CD4-positive, CD25-positive, alpha-beta regulatory T cell (primary cell): ENCODE measurements at places on chromosomes 13 and 19. TPM values are rescaled to one million over a fixed set of nuclear protein-coding genes. Genes with fewer than 3 reads are reported as not detected.

- DNase-seq = no peak
- H3K27me3 ChIP-seq = no peaks in the 10 kb centered on the region
- no peaks in the 10 kb centered on the region for H3K36me3 ChIP-seq
- no peak overlapping the region for H3K27ac ChIP-seq
- no peak overlapping the region for H3K4me3 ChIP-seq
Measured at GRCh38 chr13:39886336-39886735, 230.9 kb downstream of the COG6 start.

GRCh38 chr13:38566519-38566918 is 120.4 kb upstream of the FREM2 start:
- DNase-seq = no peak
- no peak overlapping the region for H3K27ac ChIP-seq
- no peaks in the 10 kb centered on the region for H3K4me1 ChIP-seq
- no peaks in the 10 kb centered on the region for H3K27me3 ChIP-seq
- no peak overlapping the region for H3K4me3 ChIP-seq

The C19orf81 gene
- not detected for total RNA-seq

The MPV17L2 gene
- 5.5 TPM for total RNA-seq

DNA sequence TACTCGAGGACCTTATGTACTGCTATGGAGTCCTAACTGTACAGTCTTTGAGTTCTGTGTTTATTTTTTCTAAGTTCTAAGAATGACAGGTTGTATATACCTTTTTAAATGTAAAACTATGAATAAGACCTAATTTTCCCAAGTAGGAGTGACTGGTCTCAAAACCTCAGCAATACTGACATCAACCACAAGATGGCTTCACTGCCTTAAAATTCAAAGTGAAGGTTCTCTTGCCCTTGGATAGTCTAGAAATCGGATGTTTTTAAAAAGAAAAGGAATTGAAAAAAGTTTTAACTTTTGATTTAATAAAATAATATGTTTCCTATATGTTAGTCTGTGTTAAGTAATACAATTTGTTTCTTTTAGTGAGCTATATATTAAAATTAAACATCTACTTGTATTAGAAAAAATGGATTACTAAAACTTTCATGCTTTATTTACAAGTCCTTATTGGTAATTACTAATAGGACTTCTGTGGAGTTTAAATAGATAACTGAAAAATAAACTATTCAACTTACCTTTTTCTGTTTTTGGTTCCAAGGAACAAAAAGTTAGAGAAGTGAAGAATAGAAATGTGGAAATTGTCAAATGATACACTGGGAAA is 52.0 kb downstream of the TDRD3 start:
- H3K4me1 ChIP-seq = no peaks in the 10 kb centered on the region
- no peaks in the 10 kb centered on the region for H3K36me3 ChIP-seq
- H3K27ac ChIP-seq = no peak overlapping the region

GRCh38 chr19:590396-590745 is 690 bp downstream of the HCN2 start:
- H3K4me1 ChIP-seq = peaks cover 22% of the 10 kb centered on the region
- no peak overlapping the region for H3K4me3 ChIP-seq
- H3K27me3 ChIP-seq = no peaks in the 10 kb centered on the region
- DNase-seq = no peak
- no peak overlapping the region for H3K27ac ChIP-seq
- no peaks in the 10 kb centered on the region for H3K36me3 ChIP-seq

DNA sequence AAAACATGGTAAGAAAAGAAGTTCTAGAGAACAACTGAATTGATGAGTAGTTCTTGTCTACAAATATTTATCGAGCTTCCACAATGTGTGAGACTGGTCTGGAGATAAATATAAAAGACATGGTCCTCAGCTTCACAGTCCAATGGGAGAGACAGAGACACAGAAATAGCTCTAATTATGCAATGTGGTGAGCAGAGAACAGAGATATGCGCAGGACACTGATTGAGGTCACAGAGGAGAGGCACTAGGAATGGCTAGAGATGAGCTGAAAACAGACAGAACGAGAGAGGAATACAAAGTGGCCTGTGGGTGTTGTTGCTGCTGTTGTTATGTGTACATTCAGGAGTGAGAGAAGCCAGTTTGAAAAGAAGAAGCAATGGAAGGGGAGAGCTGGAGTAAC is 53.2 kb downstream of the GPALPP1 start:
- peaks cover 4% of the 10 kb centered on the region for H3K27me3 ChIP-seq
- DNase-seq = no peak
- H3K4me3 ChIP-seq = no peak overlapping the region
- H3K27ac ChIP-seq = no peak overlapping the region

- H3K27ac ChIP-seq = no peak overlapping the region
- no peaks in the 10 kb centered on the region for H3K27me3 ChIP-seq
- DNase-seq = no peak
- no peak overlapping the region for H3K4me3 ChIP-seq
- no peaks in the 10 kb centered on the region for H3K36me3 ChIP-seq
- H3K4me1 ChIP-seq = no peaks in the 10 kb centered on the region
Measured at GRCh38 chr13:110471833-110472162, 89.7 kb downstream of the RAB20 start.

The FFAR2 gene
- total RNA-seq = not detected

GRCh38 chr13:114025714-114026431 is 52.0 kb upstream of the C13orf46 start:
- no peaks in the 10 kb centered on the region for H3K4me1 ChIP-seq
- no peak for DNase-seq
- no peak overlapping the region for H3K27ac ChIP-seq
- no peak overlapping the region for H3K4me3 ChIP-seq

The ZSCAN4 gene
- total RNA-seq = not detected

The ZNF480 gene
- total RNA-seq = 7.0 TPM

- no peak overlapping the region for H3K27ac ChIP-seq
- H3K4me1 ChIP-seq = peaks cover 57% of the 10 kb centered on the region
- H3K4me3 ChIP-seq = peak overlapping the region; percentile 70
- H3K27me3 ChIP-seq = peaks cover 4% of the 10 kb centered on the region
- peaks cover 2% of the 10 kb centered on the region for H3K36me3 ChIP-seq
- no peak for DNase-seq
Measured at GRCh38 chr19:32672841-32673240, 2.1 kb downstream of the ANKRD27 start.

The MCF2L gene
- total RNA-seq = 22.2 TPM

- H3K36me3 ChIP-seq = no peaks in the 10 kb centered on the region
- no peaks in the 10 kb centered on the region for H3K4me1 ChIP-seq
- no peak for DNase-seq
- no peak overlapping the region for H3K27ac ChIP-seq
- no peak overlapping the region for H3K4me3 ChIP-seq
Measured at GRCh38 chr19:28217022-28217421, 995.9 kb downstream of the UQCRFS1 start.

DNA sequence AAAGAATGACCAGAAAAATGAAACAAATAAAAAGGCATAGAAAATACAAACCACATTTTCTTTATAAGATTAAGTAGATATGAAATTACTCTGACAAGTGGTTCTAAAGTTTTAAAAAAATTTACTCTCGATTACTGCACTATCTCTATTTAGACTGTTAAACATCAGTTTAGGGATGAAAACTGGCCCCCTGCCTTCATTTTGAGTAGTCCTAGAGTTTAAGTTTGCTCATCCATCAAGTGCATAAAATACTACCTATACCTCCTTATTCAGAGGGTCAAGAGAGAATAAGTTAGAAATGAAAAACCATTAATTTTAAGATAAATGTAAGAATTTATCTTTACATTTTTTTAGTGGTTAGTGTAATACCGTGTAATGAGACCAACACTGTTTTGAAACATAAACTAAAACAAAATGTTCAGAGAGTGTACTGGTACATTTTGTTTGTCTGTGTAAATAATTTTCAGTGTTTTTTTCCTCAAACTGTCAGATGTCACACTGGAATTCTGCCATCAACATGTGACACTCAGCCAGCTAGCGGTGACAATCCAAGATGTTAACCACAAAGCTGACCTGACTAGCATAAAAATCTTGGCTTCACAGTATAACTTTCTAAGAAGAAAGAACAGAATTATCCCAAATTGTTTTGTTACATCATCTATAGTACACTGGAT is 184.8 kb upstream of the PCDH20 start:
- no peak overlapping the region for H3K27ac ChIP-seq

DNA sequence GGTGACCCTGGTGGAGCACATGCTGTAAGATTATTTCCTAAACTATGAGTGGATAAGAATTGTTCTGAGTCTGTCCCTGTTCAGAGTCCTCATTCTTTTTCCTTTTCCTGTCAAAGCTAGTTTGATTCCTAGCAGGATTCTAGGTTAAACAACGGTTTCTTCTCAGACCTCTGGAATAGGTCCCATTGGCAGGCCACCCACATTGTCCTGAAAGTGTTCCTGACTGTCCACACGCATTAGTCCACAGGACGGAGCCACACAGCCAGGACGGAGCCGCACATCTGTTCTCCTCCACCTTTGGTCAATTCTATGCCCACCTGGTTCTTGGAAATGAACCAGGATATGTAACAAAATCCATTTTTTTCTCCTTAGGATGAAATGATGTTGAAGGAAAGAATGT is 46.1 kb downstream of the ANKRD10 start:
- H3K4me1 ChIP-seq = peaks cover 9% of the 10 kb centered on the region
- H3K4me3 ChIP-seq = no peak overlapping the region
- no peak overlapping the region for H3K27ac ChIP-seq
- no peaks in the 10 kb centered on the region for H3K36me3 ChIP-seq
- H3K27me3 ChIP-seq = peaks cover 11% of the 10 kb centered on the region
- DNase-seq = no peak

The STXBP2 gene
- 253 TPM for total RNA-seq

The ZNF667 gene
- total RNA-seq = 0.91 TPM

DNA sequence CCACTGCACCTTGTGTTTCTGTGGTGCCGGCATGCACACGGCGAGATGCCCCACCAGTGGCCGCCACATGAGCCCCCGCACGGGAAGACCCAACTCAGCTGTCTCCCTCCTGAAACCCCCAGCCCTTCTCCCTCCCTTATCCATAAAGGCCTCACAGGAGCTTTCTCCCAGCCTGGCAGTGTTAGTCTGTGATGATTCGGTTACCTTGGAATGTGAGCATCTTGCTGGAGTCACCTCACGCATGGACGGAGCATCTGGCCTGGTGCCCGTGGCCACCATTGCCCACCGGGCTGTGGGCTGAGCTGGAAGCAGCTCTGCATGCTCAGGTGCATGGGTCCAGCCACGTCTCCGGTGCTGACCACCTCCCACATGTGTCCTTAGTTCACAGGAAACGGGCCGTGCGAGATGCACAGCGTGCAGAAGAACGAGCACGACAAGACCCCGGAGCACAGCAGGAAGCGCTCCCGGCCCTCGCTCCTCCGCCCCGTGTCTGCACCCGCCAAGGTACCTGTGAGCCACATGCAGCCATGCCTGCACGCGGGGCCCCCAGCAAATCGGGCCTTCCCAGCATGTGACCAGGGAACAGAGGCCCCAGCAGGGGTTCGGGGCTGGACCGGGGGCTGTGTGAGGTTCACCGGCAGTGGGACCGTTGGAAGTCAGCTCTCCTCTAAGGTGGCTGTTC is 22.0 kb downstream of the SIN3B start:
- H3K27me3 ChIP-seq = no peaks in the 10 kb centered on the region
- no peak overlapping the region for H3K4me3 ChIP-seq
- no peaks in the 10 kb centered on the region for H3K4me1 ChIP-seq
- DNase-seq = no peak
- peaks cover 71% of the 10 kb centered on the region for H3K36me3 ChIP-seq
- no peak overlapping the region for H3K27ac ChIP-seq

The GADD45GIP1 gene
- total RNA-seq = 7.4 TPM

DNA sequence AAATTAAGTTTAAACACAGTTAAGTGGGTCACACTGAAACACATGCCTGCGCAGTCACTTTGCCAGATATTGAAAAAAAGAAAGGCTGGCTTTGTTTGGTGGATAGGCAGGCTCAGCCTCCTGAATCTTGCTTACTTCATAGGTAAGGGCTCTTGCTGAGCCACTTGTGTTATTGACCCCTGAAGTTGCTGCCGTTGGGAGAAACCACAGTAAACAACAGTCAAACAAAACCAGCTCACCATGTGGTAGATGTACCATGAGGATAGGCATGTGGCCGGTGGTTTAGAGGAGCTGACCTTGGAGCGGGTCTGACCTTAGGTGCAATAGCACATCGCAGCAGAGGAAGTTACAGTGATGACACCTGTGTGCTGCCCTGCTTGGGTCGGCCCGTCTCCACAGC is 52.2 kb downstream of the SPATA13 start:
- no peaks in the 10 kb centered on the region for H3K36me3 ChIP-seq
- peaks cover 4% of the 10 kb centered on the region for H3K4me1 ChIP-seq
- H3K27ac ChIP-seq = no peak overlapping the region
- no peaks in the 10 kb centered on the region for H3K27me3 ChIP-seq
- no peak for DNase-seq

GRCh38 chr19:29247471-29247870 is 34.5 kb upstream of the UQCRFS1 start:
- DNase-seq = no peak
- no peaks in the 10 kb centered on the region for H3K36me3 ChIP-seq
- no peak overlapping the region for H3K4me3 ChIP-seq
- H3K27ac ChIP-seq = no peak overlapping the region
- H3K4me1 ChIP-seq = no peaks in the 10 kb centered on the region

DNA sequence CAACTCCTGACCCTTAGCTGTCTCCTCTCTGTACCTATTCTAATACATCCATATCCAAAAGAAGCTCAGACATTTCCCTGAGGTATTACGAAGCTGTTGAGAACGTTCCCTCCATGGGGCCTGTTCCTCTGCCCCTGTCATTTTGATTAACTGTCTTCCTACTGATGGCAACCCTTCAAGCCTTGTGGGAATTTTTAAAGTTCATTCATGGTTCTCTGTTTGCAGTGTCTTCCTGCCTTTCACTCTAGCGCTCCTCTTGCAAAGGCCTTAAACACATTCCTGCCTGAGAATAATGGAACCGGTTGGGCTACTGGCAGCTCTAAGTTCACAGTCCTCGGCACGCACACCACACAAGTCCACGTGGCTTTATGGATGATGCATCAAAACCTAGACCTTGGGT is 66.1 kb downstream of the LHFPL6 start:
- no peaks in the 10 kb centered on the region for H3K4me1 ChIP-seq
- no peaks in the 10 kb centered on the region for H3K27me3 ChIP-seq
- no peak overlapping the region for H3K27ac ChIP-seq
- no peak for DNase-seq
- no peaks in the 10 kb centered on the region for H3K36me3 ChIP-seq
- no peak overlapping the region for H3K4me3 ChIP-seq

The ELF1 gene
- total RNA-seq = 285 TPM

DNA sequence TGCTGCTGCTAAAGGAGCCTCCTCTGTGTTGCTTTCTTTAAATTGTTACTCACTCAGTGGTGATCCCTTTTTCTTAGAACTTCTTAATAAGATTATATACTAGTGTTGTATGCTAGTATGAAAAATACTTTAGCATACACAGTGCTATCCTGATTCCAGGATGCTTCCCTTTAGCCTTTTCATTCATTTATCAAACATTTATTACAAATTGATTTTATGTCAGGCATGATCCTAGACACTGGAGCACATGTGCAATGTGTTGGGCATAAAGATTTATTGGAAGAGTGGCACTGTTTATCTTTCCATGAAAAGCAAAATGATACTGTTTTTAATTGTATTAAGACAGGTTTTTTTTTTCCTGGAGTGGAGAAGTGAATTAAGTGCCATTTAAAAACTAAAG is 249.6 kb downstream of the GPC5 start:
- no peaks in the 10 kb centered on the region for H3K27me3 ChIP-seq
- no peak overlapping the region for H3K4me3 ChIP-seq
- DNase-seq = no peak
- no peaks in the 10 kb centered on the region for H3K36me3 ChIP-seq
